ENCODE measurements at places on chromosomes 6 and 20.

GRCh38 chr6:158184608-158185007 is 16.5 kb downstream of the GTF2H5 start:
- DNase-seq: no peak

DNA sequence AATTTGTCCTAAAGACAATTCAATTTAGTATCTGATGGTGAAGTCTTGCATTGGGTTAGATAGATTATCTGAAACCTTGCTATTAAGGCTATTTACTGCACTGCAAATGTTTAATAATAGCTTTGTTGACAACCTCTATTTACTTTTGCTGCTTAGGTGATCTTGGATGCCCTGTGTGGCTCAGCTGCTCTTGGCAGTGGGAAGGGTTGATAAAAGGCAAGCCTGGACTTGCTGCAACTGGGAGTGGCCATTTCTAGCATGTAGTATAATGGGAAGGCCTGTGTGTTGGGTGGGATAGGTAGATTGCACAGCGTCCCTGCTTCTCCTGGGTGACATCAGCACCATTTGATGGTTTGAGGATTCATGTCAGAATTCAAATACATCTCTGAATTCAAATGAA is 49.1 kb downstream of the ARMC2 start:
- no peak for DNase-seq

- DNase-seq: no peak
Measured at GRCh38 chr6:7904654-7905319, 5.8 kb downstream of the TXNDC5 start.

DNA sequence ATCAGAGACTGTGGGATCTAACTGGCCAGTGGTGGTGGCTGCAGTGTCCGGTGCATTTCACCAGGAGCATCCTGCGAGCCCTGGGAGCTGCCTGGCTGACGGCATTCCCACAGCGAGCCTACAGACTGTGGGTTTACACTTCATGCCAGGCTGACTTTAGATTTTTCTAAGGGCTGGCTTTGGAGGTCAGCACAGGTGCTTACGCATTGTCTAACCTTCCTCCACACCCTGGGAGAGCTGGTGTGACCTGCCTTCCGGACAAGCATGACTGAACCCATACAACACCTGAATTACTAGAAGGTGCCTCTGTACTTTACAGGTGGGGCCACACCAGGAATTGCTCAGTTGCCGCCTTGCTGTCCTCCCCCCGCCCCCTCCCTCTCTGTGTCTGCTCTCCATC is 96.2 kb downstream of the RREB1 start:
- no peak for DNase-seq

GRCh38 chr6:52317841-52318581 is 33.5 kb upstream of the MCM3 start:
- no peak for DNase-seq

- DNase-seq: peak; percentile 69
Measured at GRCh38 chr6:42404484-42404883, 47.2 kb downstream of the TRERF1 start.

Measured in transverse colon (tissue), 4 donors.